CD4-positive, CD25-positive, alpha-beta regulatory T cell (primary cell): ENCODE measurements at places on chromosomes 1 and 21. TPM values are rescaled to one million over a fixed set of nuclear protein-coding genes. Genes with fewer than 3 reads are reported as not detected.

DNA sequence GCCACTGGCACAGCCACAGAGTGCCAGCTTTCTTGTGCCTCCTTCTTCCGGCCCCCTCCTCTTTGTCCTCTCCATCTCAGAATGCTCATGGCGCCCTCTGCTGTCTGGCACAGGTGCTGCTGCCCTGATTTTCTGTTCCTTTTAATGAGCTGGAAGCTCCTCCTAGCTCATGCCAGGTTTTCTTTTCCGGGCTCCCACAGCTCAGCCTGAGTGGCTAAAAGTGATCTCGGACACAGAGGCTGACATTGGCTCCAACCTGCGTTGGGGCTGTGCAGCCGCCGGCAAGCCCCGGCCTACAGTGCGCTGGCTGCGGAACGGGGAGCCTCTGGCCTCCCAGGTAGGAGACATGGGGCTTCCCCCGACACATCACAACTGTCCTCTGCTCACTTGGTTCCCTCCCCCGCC lies 18.7 kb downstream of the CNTN2 start:
- peaks cover 4% of the 10 kb centered on the region for H3K4me1 ChIP-seq
- no peak overlapping the region for H3K27ac ChIP-seq
- H3K27me3 ChIP-seq: no peaks in the 10 kb centered on the region
- H3K4me3 ChIP-seq: no peak overlapping the region

DNA sequence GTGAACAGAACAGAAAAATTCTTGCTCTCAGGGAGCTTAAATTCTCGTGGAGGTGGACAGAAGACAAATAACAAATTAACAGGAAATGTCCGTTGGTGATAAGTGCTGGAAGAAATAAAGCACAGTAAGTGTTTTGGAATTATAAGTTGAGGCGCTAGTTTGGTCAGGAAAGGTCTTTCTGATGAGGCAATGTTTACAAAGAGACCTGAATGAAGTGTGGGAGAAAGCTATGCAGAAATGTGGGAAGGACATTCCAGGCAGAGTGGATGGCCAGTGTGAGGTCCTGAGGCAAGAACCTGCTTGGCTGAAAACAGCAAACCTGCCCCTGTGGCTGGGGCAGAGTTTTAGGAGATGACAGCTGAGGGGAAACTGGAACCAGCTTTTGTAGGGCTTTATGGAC lies 23.3 kb downstream of the NGF start:
- peaks cover 7% of the 10 kb centered on the region for H3K27me3 ChIP-seq
- no peak overlapping the region for H3K27ac ChIP-seq
- H3K4me3 ChIP-seq: no peak overlapping the region
- H3K4me1 ChIP-seq: no peaks in the 10 kb centered on the region
- H3K36me3 ChIP-seq: no peaks in the 10 kb centered on the region
- DNase-seq: no peak

GRCh38 chr1:206742719-206743383 lies 27.7 kb upstream of the IL19 start:
- no peak overlapping the region for H3K4me3 ChIP-seq
- H3K36me3 ChIP-seq: no peaks in the 10 kb centered on the region
- DNase-seq: no peak
- no peak overlapping the region for H3K27ac ChIP-seq
- no peaks in the 10 kb centered on the region for H3K27me3 ChIP-seq

DNA sequence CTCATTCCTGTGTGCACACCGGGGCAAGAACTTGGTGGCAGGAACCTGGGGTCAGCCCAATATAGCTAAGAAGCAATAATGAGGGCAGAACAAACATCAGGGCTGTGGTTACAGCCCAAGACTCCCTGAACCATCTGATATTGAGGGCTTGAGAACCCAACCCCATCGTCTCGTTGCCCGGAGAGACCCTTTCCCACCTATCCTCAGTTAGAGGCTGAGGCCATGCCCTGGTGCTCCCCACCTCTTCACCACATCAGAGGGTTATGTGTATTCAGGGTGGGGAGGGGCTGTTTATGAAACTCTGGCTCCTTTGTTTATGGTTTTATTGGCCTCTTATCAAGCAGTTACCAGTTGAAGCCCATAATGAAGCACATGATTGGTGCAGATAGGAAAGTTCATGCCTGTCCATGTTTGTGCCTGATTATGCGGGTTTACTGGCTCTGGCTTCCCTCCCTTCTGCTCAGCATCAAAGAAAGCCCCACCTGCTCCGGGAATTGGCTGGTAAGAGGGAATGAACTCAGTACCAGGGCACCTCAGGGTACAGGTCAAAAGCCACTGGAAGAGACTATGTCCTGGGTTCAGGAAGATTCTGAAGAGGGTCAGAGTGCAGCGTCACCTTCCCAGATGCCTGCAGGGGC lies 14.5 kb downstream of the NUAK2 start:
- peak overlapping the region; percentile 1 for H3K27ac ChIP-seq
- H3K4me1 ChIP-seq: peaks cover 6% of the 10 kb centered on the region
- H3K27me3 ChIP-seq: no peaks in the 10 kb centered on the region
- DNase-seq: no peak
- no peak overlapping the region for H3K4me3 ChIP-seq

- no peak overlapping the region for H3K27ac ChIP-seq
- DNase-seq: no peak
- H3K27me3 ChIP-seq: no peaks in the 10 kb centered on the region
- H3K4me3 ChIP-seq: no peak overlapping the region
These were observed 313.6 kb downstream of the HHIPL2 start for GRCh38 chr1:222234351-222234750.

DCST2 gene
- total RNA-seq: 1.4 TPM

DNA sequence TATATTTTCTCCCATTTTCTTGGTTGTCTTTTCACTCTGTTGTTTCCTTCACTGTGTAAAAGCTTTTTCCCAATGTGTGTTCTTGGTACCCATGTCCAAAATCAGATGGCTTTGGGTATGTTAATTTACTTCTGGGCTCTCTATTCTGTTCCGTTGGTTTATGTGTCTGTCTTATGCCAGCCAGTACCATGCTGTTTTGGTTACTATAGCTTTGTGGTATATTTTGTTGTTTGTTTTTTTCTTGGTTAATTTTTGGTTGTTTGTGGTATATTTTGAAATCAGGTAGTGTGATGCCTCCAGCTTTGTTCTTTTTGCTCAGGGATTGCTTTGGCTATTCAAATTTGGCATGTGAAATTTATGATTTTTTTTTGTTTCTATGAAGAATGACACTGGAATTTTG lies 67.2 kb downstream of the SWT1 start:
- no peaks in the 10 kb centered on the region for H3K4me1 ChIP-seq
- no peak for DNase-seq
- no peaks in the 10 kb centered on the region for H3K27me3 ChIP-seq
- H3K36me3 ChIP-seq: peaks cover 10% of the 10 kb centered on the region
- H3K27ac ChIP-seq: no peak overlapping the region

KNCN gene
- not detected for total RNA-seq

DNA sequence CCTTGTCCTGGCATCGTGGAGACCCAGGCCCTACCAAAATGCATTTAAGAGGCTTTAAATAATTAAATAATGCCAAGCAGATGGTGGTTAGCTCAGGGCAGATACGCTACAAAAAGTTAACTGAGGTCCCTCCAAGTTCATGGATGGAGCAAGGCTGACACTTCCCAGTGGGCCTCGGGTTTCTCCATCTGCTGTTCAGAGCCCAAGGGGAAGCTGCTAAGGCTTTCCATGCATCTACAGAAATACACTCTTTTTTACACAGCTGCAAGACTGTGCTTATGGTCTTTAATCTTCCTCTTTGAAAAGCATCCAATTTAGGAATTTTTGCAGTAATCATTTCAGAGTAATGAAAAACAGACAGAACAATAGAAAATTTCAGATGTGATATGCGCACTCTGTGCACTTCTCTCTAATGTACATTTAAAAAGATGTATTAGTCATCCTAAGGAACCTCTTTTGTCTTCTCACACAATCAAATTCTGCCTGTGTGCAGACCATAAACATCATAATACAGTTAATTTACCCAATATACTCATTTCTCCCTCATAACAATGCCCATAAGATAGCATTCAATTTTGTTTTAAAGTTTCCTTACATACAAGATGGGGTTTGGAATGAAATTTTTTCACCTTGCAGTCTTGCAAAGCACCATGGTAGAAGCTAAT lies 173.2 kb upstream of the ATP1B1 start:
- peaks cover 2% of the 10 kb centered on the region for H3K27me3 ChIP-seq
- H3K4me1 ChIP-seq: no peaks in the 10 kb centered on the region
- no peak overlapping the region for H3K4me3 ChIP-seq
- no peak overlapping the region for H3K27ac ChIP-seq
- no peaks in the 10 kb centered on the region for H3K36me3 ChIP-seq

DIPK1A gene
- 10.9 TPM for total RNA-seq

GRCh38 chr1:47184822-47185677 lies 4.8 kb downstream of the PDZK1IP1 start:
- H3K27me3 ChIP-seq: peaks cover 4% of the 10 kb centered on the region
- no peaks in the 10 kb centered on the region for H3K4me1 ChIP-seq
- no peak for DNase-seq
- H3K36me3 ChIP-seq: no peaks in the 10 kb centered on the region

CD84 gene
- 135 TPM for total RNA-seq

B3GALT2 gene
- total RNA-seq: 0.30 TPM

- DNase-seq: no peak
- no peaks in the 10 kb centered on the region for H3K4me1 ChIP-seq
- peaks cover 17% of the 10 kb centered on the region for H3K27me3 ChIP-seq
- no peak overlapping the region for H3K27ac ChIP-seq
- H3K36me3 ChIP-seq: no peaks in the 10 kb centered on the region
These were observed 34.7 kb downstream of the STYXL2 start for GRCh38 chr1:167128261-167129227.

- H3K27me3 ChIP-seq: no peaks in the 10 kb centered on the region
- no peak overlapping the region for H3K27ac ChIP-seq
- no peaks in the 10 kb centered on the region for H3K4me1 ChIP-seq
- H3K4me3 ChIP-seq: no peak overlapping the region
- DNase-seq: no peak
These were observed 81.1 kb downstream of the CSMD2 start for GRCh38 chr1:34083974-34084373.

DNA sequence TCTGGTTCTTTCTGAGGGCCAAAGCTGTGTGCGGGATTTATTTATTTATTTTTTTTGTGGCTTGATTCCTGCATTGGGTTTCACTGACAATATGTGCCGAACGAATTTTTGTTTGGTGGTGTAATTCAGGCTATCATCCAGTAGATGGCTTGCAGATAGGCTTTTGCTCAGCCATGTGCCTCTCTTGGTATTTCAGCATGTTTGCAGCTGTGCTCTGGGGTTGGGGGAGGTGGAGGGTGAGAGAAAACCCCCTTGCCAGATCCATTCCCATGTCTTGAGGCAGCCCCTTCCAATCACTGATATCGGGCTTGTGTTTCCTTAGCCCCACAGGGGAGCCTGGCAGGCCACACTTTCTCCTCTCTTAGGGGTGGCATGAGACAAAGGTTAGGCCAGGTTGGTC lies 302.4 kb downstream of the PTGER3 start:
- H3K4me3 ChIP-seq: no peak overlapping the region
- H3K4me1 ChIP-seq: no peaks in the 10 kb centered on the region
- no peak overlapping the region for H3K27ac ChIP-seq
- DNase-seq: no peak
- H3K36me3 ChIP-seq: no peaks in the 10 kb centered on the region

MAP3K21 gene
- 0.30 TPM for total RNA-seq

OR2L8 gene
- 0.42 TPM for total RNA-seq

SPRR2E gene
- total RNA-seq: not detected

GRCh38 chr1:76496871-76497270 lies 370.4 kb upstream of the ST6GALNAC5 start:
- H3K4me1 ChIP-seq: no peaks in the 10 kb centered on the region
- H3K27me3 ChIP-seq: no peaks in the 10 kb centered on the region
- H3K36me3 ChIP-seq: no peaks in the 10 kb centered on the region
- DNase-seq: no peak
- no peak overlapping the region for H3K27ac ChIP-seq
- H3K4me3 ChIP-seq: no peak overlapping the region

GRCh38 chr1:168312718-168313604 lies 32.3 kb downstream of the TBX19 start:
- no peak for DNase-seq
- no peaks in the 10 kb centered on the region for H3K4me1 ChIP-seq
- no peak overlapping the region for H3K4me3 ChIP-seq
- H3K36me3 ChIP-seq: peaks cover 12% of the 10 kb centered on the region
- no peaks in the 10 kb centered on the region for H3K27me3 ChIP-seq
- H3K27ac ChIP-seq: no peak overlapping the region

DNA sequence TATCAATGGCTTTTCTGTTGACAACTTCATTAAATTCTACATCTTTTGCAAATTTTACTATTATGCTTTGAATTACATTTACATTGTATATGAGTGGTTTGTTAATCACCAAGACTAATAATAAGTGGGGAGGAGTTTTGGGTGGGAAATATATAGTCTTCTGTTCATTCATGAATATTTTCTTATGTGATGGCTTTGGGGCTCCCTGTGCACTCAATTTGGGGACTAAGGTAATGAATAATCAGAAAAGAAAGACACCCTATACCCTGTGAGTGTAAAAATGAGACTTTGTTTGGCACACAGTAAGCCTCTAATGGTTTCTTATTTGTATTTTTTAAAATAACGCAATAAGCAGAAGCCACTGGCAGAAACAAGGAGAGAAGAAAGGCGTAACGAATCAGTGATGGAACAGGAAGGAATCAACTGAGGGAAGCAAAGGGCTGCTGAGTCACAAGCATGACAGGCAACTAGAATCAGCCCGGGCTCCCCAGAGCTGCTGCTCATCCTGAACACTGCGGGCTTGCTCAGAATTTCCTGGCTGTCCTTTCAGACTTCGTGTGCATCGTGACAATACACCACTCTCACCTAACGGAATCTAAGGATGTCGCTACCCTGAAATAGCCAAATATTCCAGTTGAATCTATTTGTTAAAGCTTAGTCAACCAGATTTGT lies 20.8 kb upstream of the RGS2 start:
- no peaks in the 10 kb centered on the region for H3K36me3 ChIP-seq
- peaks cover 5% of the 10 kb centered on the region for H3K27me3 ChIP-seq
- no peak for DNase-seq
- H3K4me3 ChIP-seq: no peak overlapping the region

- no peaks in the 10 kb centered on the region for H3K27me3 ChIP-seq
- no peak for DNase-seq
- H3K27ac ChIP-seq: no peak overlapping the region
These were observed 3.3 kb downstream of the SLAMF8 start for GRCh38 chr1:159829822-159830465.

SPRR3 gene
- total RNA-seq: not detected

GRCh38 chr21:37905291-37905690 lies 11.0 kb downstream of the KCNJ6 start:
- H3K36me3 ChIP-seq: no peaks in the 10 kb centered on the region
- H3K4me1 ChIP-seq: no peaks in the 10 kb centered on the region
- H3K27ac ChIP-seq: no peak overlapping the region
- no peak overlapping the region for H3K4me3 ChIP-seq
- DNase-seq: no peak

GSTM5 gene
- not detected for total RNA-seq

- H3K4me1 ChIP-seq: peaks cover 5% of the 10 kb centered on the region
- peaks cover 11% of the 10 kb centered on the region for H3K36me3 ChIP-seq
- DNase-seq: no peak
- H3K27ac ChIP-seq: no peak overlapping the region
- H3K27me3 ChIP-seq: no peaks in the 10 kb centered on the region
These were observed 11.8 kb downstream of the TMEM35B start for GRCh38 chr1:34973326-34973725.
